ENCODE measurements at places on chromosomes 2 and 18.

DNA sequence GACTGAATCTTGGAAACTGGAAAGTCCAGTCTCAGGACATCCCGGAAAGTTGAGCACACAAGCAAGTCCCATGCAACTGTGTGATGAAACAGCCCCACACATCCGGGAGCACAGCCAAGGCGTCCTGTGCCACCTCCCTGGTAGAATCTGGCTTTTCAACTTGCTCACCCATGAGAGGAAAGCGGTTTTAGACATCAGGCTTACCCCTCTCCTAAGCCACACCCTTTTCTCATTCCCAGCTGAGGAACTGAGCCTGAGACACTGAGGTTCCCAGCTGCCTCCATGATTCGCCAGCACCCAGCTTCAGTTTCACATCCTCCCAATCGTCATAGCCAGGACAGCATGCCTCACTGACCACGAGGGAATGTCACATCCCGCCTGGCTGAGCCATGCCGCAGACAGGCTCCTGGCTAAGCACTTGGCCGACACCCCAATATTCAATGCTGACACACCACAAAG is 60.3 kb downstream of the STEAP3 start:
- DNase-seq, result peak; percentile 87

DNA sequence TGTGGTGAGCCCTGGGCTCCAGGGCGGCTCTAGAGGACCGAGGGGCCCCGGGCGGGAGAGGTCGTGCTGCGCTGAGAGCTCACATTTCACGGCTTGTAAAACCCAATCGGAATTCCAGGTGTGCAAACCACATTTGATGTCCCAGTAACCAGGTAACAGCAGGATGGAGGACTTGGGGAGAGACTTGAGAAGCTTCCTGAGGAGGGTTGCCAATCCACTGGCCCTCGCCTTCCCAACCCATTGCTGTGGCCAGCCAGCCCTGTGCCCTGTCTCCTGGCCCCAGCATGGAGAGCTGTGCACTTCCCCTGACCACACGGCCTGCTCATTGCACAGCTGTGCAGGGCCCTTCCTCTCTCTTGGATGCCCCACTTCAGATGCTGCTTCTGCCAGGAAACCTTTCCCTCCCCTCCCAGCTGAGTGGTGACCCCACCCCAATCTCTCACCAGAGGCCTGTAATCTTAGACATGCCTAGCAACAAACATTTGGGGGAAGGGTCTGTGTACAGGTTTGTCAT is 39.6 kb downstream of the ASB1 start:
- no peak for DNase-seq

GRCh38 chr2:202109139-202109736 is 36.2 kb downstream of the KIAA2012 start:
- DNase-seq, result no peak

DNA sequence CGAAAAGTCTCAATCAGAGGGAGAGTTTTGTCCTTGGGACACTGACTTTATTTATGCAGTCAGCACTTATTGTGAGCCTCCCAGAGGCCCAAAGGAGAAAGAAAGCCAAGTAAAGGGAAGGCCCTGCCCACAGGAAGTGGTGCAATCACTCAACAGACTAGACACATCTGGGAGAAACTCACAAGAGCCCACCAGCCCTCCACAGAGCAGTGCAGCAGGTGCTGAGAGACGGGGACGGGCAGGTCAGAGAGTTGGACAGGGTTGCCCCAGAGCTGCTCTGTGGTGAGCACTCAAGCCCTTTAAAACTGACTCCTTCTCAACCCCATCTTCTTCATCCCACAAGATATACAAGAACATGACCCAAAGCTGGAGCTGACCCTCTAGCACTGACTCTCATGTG is 96.0 kb downstream of the TFCP2L1 start:
- no peak for DNase-seq

GRCh38 chr2:38527338-38528007 is 75.3 kb downstream of the HNRNPLL start:
- DNase-seq, result no peak

All from fibroblast of skin of abdomen (primary cell).